ENCODE measurements at places on chromosomes 1 and 21.
A peak's percentile ranks its signal among the peaks of the same experiment; 100 is the strongest.

- DNase-seq = no peak
Measured at GRCh38 chr1:183505454-183506089, 33.3 kb downstream of the SMG7 start.

DNA sequence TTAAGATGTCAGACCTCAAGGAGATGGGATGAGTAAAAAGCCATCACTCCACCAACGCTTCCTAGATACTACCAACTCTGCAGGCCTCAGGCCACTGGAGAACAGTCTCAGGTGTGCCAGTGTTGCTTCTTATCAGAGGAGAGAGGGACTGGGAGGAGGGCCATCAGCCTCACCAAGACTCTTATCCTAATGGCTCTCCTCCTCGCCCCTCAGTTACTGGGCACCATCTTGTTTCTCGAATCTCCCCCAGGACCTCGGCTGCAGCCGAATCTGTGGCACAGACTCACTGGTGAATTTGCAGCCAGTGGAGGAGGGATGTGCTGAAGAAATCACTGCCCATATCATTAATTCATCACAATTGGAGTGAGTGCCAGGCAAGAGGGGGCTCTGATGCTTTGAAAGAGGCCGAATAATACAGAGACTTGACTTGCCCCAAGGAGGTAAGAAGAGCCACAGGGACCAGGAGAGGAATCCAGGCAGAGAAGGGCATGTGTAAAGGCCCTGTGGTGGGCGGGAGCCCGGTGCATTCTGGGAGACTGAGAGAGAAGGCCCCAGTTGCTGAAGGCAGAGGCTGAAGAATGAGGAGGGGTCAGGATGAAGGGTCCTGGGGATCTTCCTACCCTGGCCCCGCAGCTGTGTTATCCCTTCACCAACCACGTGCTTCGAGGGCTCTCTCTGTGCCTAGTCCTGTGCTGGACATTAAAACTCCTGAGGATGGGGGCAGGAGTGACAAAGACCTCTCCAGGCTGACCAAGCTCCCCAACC, 129.8 kb downstream of the PTPRU start:
- no peak for DNase-seq

- no peak for DNase-seq
Measured at GRCh38 chr1:151546011-151546925, 6.2 kb downstream of the TUFT1 start.

GRCh38 chr1:117534995-117535467, 70.8 kb upstream of the TENT5C start:
- DNase-seq = peak; percentile 83

DNA sequence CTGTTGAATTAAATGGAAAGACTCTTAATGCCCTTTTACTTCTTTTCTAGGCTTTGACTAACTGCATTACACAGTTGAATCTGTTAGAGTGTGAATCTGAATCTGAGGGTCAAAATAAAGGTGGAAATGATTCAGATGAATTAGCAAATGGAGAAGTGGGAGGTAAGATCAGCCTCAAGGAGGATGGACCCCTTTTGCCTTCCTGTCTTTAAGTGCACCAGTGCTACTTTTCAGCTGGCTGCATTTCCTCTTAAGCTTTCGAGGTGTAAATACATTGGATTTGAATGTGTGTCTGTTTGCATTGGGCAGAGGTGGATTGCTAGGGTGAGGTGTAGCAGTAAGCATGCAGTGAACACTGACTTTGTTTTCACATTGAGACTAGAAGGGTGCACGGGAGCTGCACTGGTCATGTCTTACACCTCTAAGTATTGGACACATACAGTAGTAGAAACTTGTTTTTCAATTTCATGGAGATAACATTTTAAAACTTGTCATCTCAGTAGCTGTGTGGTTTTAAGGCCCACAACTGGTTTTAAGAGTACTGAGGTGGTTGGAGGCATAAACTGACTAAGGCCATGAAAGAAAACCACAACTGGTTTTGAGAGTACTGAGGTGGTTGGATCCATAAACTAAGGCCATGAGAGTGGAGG, 35.4 kb downstream of the MIA3 start:
- no peak for DNase-seq

- peak; percentile 41 for DNase-seq
Measured at GRCh38 chr1:227785094-227785804, 30.2 kb upstream of the PRSS38 start.

DNA sequence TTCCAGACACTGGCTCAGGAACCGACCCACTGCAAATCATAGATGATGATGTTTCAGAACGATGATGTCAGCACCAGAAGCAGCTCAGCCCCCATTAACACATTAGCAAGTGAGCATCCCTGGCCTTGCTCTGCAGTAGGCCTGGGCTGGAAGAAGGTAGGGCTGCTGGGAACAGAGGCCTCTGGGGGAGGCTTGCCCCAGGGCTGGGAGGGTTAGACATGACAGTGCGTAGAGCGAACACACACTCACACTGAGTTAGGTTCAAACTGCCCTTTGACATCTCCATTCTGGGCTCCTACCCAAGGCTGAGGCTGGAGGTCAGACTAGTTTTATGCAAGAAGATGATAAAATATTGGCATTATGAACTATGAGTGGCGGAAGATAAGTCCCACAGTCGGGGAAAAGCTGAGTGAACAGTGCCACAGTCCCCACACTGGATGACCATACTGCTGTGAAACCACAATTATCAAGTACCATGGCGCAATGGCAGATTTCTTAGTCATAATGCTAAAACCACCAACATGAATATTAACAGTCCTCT, 91.1 kb downstream of the DMRTB1 start:
- DNase-seq = no peak

DNA sequence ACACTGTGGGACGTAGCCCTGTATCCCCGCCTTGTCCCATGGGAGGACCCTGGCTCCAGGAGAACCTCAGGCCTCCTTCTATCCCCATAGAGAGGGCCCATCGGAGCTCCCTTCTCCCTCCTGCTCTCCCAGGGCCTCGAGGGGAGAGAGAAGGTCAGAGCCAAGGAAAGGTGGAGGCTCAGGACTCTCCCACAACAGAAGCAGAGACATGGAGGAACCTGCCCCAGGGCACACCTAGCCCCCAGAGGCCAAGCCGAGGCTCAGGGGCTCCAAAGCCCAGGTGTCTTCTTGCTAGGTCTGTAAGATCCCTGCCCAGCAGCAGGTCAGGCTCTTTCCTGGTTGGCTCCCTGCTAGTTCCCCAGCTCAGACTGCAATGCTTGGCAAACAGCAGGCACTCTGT, 34.4 kb upstream of the ARF1 start:
- no peak for DNase-seq

DNA sequence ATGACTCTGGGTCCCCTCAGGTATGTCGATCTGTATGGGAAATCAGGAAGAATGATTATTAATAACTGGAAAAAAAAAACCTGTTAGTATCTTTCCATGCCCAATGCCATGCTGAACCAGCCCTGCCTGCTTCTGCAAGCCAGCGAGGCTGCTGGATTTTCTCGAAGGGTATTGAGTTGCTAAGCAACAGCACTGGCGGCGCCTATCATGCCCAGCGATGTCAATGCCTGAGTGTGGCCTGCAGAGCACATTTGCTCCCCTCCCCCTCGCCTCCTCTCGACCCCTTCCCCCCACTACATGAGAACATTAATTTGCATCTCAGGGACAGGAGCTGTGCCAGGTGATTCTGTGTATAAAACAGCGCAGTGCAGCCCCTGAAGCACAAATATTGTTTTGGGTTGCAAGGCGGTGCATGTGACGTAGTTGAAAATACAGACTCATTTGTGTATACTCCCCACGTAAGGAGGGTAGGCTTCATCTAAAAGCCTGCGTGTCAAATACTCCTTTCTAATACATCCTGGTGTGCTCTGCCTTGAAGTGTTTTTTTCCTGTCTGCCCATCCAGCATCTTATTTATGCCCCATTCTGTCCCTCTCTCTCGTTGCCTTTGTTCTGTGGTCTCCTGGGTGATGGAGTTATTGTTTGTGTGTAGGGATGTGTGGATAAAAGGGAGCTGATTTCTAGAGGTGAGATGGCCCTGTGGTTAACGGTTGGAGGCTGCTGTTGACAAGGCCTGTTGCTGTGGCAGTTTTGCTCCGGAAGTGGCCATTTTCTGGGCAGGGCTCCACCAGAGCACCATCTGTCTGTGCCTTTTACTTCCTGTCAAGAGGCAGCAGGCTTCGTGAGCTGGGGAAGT, 32.7 kb upstream of the ATP5PO start:
- DNase-seq = peak; percentile 96

DNA sequence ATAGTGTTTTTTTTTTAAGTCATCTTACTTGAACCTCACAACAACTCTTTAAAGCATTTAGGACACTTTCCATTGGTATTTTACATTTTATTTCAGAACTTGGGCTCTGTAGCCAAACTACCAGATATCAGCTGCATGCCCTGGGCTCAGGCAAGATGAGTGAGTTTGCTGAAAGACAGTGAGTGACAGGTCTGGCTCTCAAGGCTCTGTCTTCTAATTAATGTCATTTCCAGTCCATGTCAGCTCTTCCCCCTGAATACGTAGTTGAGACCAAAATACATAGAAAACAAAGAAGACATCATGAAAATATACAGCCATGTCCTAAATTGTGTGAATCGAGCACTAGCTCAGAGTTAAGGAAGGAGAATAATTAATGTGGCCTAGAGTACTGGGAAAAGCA, 39.7 kb downstream of the PRRX1 start:
- no peak for DNase-seq

GRCh38 chr1:203676455-203676854, 49.8 kb downstream of the ATP2B4 start:
- no peak for DNase-seq

DNA sequence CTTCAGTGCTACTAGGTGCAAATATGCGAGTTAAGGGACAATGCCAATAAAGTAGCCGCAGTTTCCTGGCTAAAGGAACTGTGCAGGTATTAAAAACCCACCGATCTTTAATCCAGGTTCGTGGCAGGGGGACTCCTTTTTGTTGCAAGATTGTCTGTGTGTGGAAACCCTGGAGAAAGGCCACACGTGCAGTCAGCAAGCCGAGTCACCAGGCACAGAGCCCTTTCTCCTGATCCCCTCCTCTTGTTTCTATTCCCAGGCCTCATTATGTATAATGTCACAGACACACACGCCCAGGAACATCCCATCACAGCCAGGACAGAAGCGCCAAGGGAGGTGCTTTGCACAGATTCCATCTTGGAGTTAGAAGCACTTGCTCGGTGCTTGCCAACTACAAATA, 528.9 kb downstream of the KIF26B start:
- DNase-seq = no peak

- DNase-seq = no peak
Measured at GRCh38 chr21:14923468-14923867, 141.3 kb downstream of the NRIP1 start.
